ENCODE measurements at places on chromosomes 5 and 9.
A peak's percentile ranks its signal among the peaks of the same experiment; 100 is the strongest.

GRCh38 chr5:52915176-52915875 is 73.8 kb upstream of the ITGA2 start:
- H3K4me1 ChIP-seq = no peaks in the 10 kb centered on the region
- H3K36me3 ChIP-seq = no peaks in the 10 kb centered on the region
- peak overlapping the region; percentile 61 for H3K4me3 ChIP-seq
- H3K27ac ChIP-seq = no peak overlapping the region
- peak; percentile 21 for DNase-seq

- H3K4me1 ChIP-seq = peaks cover 23% of the 10 kb centered on the region
- H3K4me3 ChIP-seq = no peak overlapping the region
- H3K36me3 ChIP-seq = no peaks in the 10 kb centered on the region
- no peaks in the 10 kb centered on the region for H3K27me3 ChIP-seq
- DNase-seq = no peak
Measured at GRCh38 chr9:93587284-93587650, 10.9 kb downstream of the PHF2 start.

DNA sequence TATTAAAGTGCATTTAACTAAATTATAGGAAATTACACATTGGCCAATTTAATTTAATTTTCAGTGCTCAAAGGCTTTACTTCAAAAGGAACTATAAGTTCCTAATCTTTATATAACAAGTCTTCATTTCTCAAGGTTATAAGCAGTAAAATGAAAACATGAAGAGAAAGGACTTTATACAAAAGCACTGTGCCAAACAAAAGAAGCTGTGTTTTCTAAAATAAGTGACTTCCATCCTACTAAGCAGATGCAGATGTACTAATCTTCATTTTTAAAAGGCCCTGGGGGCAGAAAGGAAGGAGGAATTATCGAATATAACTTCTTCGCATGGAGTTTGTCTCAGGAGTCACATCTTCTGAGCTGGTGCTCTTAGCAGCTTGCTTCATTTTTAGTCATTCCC is 81.4 kb downstream of the SHC3 start:
- peaks cover 6% of the 10 kb centered on the region for H3K36me3 ChIP-seq
- H3K4me1 ChIP-seq = no peaks in the 10 kb centered on the region
- H3K27me3 ChIP-seq = no peaks in the 10 kb centered on the region
- H3K4me3 ChIP-seq = no peak overlapping the region

DNA sequence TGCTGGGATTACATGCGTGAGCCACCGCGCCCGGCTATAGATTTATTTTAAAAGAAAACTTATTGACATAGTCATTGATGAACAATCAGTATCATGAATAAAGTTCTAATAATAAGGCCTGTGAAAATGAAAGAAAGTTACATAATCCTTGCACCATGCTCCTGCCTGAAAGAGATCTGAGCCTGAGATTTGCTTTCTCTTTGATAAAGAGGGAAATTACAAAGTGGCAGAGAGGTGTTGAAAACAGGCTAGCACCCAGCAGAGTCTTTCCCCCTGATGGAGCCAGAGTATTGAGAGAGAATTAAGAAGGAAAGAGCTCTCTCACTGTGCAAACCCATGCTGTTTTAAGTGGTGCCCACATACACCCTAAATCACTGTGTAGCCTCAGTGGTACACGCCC is 37.2 kb downstream of the SLC6A7 start:
- H3K27me3 ChIP-seq = no peaks in the 10 kb centered on the region
- H3K4me1 ChIP-seq = no peaks in the 10 kb centered on the region
- DNase-seq = no peak
- H3K4me3 ChIP-seq = no peak overlapping the region

GRCh38 chr5:155081618-155082017 is 68.1 kb downstream of the KIF4B start:
- H3K4me3 ChIP-seq = no peak overlapping the region
- H3K4me1 ChIP-seq = peaks cover 16% of the 10 kb centered on the region
- no peak for DNase-seq
- no peaks in the 10 kb centered on the region for H3K36me3 ChIP-seq
- H3K27ac ChIP-seq = no peak overlapping the region

GRCh38 chr9:87662808-87663528 is 63.0 kb upstream of the CTSL start:
- no peak overlapping the region for H3K4me3 ChIP-seq
- peaks cover 24% of the 10 kb centered on the region for H3K4me1 ChIP-seq
- peak overlapping the region; percentile 21 for H3K27ac ChIP-seq
- no peaks in the 10 kb centered on the region for H3K27me3 ChIP-seq
- DNase-seq = peak; percentile 94

DNA sequence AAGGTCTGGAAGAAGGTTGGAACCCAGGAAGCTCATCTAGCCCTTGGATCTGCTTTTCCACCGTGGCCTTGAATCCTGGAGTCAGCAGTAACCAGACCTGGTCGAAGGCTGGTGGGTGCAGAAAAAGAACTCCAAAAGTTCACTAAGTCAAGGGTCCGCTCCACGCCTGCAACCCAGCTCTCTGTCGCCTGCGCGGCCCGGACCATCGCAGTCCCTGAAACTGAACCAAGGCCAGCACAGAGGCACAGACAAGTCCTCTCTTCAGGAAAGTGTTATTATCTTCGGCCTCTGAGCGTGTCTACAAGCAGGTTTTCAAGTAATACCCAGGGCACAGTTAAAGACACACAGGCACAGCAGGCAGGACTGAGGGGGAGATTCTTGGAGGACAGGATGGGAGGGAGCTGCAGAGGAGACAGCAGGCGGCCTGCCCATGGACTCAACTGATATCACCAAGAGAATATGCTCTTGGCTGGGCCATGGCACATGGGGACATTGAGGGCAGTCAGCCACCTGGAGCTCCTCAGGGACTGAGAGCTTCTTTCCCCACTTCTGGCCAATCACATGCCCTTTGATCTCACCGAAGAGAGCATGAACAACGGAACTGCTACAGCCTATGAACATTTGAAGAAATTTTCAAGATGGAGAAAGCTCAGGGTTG is 45.8 kb upstream of the SEMA4D start:
- no peak for DNase-seq
- peaks cover 18% of the 10 kb centered on the region for H3K36me3 ChIP-seq
- peak overlapping the region; percentile 50 for H3K27ac ChIP-seq
- H3K4me1 ChIP-seq = peaks cover 20% of the 10 kb centered on the region

GRCh38 chr5:62662521-62662920 is 83.9 kb downstream of the LRRC70 start:
- peaks cover 11% of the 10 kb centered on the region for H3K36me3 ChIP-seq
- no peak overlapping the region for H3K27ac ChIP-seq
- H3K27me3 ChIP-seq = no peaks in the 10 kb centered on the region
- DNase-seq = no peak

DNA sequence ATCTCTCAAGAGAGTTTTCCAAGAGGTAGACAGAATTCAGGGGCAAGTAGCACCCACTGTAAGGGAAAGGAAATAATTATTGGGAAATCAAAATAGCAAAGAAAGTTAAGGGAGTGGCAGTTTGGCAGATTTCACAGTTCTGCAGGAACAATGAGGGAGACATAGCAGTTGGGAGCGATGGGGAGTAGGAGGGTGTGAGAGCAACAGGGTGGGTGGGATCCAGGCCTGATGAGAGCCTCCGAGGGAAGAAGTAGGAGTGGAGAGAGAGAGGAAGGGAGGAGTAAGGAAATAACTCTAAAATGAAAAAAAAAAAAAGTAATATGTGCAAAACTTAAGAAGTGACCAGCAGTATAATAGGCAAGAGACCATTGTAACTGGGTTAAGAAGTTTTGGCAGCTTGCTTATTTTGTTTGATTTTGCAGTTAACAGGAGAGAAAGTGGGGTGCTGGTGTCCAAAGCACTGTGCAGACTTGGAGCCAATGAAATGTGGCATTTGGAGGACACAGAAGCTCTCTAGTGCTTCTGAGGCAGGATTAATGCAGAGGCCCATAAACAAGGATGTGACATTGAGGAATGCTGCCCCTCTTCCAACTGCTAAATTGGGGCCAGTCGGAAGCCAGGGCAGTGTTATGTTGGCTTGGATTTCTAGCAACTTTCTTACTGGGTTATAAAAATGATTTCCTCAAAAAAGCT is 10.2 kb downstream of the TNFAIP8 start:
- no peaks in the 10 kb centered on the region for H3K27me3 ChIP-seq
- peaks cover 42% of the 10 kb centered on the region for H3K4me1 ChIP-seq
- H3K27ac ChIP-seq = no peak overlapping the region
- no peak overlapping the region for H3K4me3 ChIP-seq
- no peak for DNase-seq
- peaks cover 3% of the 10 kb centered on the region for H3K36me3 ChIP-seq

GRCh38 chr5:6069496-6070185 is 308.7 kb downstream of the MED10 start:
- H3K4me3 ChIP-seq = no peak overlapping the region
- H3K27ac ChIP-seq = no peak overlapping the region
- H3K27me3 ChIP-seq = peaks cover 12% of the 10 kb centered on the region
- peaks cover 9% of the 10 kb centered on the region for H3K36me3 ChIP-seq
- peaks cover 35% of the 10 kb centered on the region for H3K4me1 ChIP-seq
- no peak for DNase-seq

DNA sequence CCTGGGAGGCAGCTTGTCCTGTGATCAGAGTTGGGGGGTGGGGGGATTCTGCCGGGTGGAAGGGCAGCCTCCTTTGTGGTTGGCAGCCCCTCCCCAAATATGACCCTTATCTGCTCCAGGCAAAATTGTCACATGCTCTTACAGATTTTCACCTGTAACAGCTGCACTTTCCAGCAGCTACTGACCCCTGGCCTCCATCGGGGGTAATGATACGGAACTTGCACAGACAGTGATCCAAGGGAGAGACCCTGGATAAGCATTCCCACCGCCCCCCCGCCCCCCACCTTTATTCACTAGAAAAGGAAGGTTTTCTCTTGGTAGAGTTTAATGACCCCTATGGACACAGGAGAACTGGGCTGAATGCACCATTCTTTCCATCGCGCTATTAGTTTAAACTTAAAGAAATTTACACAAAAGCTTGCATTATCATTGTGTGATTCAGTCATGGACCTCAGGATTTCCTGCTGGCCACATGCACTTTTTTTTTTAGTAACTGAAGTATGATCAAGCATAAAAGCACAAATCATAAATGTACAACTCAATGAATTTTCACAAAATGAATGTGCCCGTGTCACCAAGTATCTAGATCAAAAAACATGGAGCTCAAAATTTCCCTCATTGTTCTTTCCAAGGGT is 10.7 kb upstream of the ZBTB34 start:
- peaks cover 13% of the 10 kb centered on the region for H3K27me3 ChIP-seq
- H3K4me3 ChIP-seq = no peak overlapping the region
- no peaks in the 10 kb centered on the region for H3K36me3 ChIP-seq
- H3K4me1 ChIP-seq = no peaks in the 10 kb centered on the region

DNA sequence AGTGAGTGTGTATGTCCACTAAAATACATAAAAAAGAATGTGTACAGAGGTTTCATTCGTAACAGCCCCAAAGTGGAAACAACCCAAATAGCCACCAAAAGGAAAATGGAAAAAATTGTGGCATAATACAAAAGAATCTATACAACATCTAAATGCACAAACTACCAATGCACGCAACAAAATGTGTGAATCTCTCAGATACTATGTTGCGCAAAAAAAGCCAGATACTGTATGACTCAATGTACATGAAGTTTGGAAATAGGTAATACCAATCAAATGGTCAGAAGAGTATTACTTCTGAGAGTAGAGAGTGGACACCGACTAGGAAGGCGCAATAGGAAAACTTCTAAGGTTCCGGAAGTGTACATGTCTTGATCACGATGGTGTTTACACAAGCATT is 2.4 kb downstream of the XPA start:
- H3K4me3 ChIP-seq = no peak overlapping the region
- H3K4me1 ChIP-seq = peaks cover 16% of the 10 kb centered on the region
- peaks cover 40% of the 10 kb centered on the region for H3K27me3 ChIP-seq

GRCh38 chr9:123282362-123283047 is 14.1 kb upstream of the STRBP start:
- H3K4me3 ChIP-seq = no peak overlapping the region
- H3K27me3 ChIP-seq = no peaks in the 10 kb centered on the region
- no peaks in the 10 kb centered on the region for H3K4me1 ChIP-seq
- H3K27ac ChIP-seq = no peak overlapping the region
- peaks cover 8% of the 10 kb centered on the region for H3K36me3 ChIP-seq

GRCh38 chr5:154084062-154084639 is 45.4 kb downstream of the MFAP3 start:
- no peak overlapping the region for H3K27ac ChIP-seq
- no peaks in the 10 kb centered on the region for H3K36me3 ChIP-seq
- H3K4me3 ChIP-seq = no peak overlapping the region
- no peak for DNase-seq
- peaks cover 13% of the 10 kb centered on the region for H3K27me3 ChIP-seq
- peaks cover 22% of the 10 kb centered on the region for H3K4me1 ChIP-seq

DNA sequence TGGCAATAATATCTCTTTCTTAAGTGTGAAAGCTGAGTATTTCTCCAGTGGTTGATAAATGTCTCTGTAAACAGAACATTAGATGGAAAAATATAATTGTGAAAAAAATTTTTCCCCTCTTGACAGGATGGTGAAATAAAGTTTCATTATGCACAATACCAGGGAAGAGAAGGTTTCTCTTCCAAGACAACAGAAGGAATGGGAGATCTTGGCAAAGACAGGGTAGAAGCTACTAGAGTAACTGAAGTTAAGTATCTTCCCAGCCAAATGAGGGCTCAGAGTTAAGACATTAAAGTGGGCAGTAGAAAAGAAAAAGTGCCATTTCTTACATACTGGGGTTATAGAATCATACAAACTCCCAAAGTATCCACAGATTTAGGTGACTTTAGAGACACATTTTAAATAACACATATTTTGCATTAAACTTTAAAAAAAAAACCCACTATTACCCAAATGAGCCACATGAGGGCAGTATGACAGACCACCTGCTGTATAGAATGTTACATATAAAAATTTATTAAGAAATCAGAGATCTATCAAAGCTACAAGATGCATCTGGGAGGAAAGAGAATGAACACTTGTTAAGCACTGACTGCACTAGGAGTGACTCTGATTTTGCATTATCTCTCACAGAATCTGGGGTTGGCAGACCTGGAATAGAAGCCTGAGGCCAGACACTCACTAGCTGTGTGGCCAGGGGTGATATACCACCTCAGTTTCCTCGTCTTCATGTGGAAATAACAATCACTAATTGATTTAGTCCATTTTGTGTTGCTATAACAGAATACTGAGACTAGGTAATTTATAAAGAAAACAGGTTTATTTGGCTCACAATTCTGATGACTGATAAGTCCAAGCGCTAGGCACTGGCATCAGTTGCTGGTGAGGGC is 98.5 kb downstream of the ARSB start:
- H3K4me3 ChIP-seq = no peak overlapping the region
- no peaks in the 10 kb centered on the region for H3K36me3 ChIP-seq

DNA sequence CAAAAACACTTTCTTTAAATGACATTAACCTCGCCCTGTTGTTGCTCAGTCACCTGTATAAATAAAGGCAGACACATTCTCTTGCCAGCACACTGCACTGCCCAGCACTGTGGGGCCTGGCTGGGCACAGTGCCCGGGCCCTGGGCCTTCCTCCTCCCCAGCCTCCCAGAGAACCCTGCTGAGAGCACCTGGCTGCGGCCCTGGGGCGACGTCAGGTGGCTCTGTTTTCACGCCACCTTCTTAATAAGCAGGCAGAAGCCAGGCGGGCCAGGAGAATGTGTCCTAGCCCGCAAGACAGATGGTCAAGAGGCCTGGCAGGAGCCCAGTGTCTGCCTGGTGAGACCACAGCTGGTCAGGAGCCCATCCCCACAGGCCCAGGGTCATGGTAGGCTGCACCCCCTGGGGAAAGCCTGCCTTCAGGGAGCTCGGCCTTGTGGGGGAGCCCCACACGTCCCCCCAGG is 8.2 kb upstream of the AGPAT2 start:
- H3K4me1 ChIP-seq = peaks cover 10% of the 10 kb centered on the region
- H3K27ac ChIP-seq = no peak overlapping the region
- H3K36me3 ChIP-seq = no peaks in the 10 kb centered on the region
- peaks cover 4% of the 10 kb centered on the region for H3K27me3 ChIP-seq
- H3K4me3 ChIP-seq = no peak overlapping the region
- no peak for DNase-seq

- no peaks in the 10 kb centered on the region for H3K27me3 ChIP-seq
- no peak overlapping the region for H3K27ac ChIP-seq
- no peak for DNase-seq
- H3K4me1 ChIP-seq = peaks cover 9% of the 10 kb centered on the region
Measured at GRCh38 chr5:33696411-33696810, 195.4 kb downstream of the ADAMTS12 start.

Data from WTC11 (cell line).